Tibial nerve (tissue), 4 donors: ENCODE measurements at places on chromosomes 7 and 10.
A peak's percentile ranks its signal among the peaks of the same experiment; 100 is the strongest.

DNA sequence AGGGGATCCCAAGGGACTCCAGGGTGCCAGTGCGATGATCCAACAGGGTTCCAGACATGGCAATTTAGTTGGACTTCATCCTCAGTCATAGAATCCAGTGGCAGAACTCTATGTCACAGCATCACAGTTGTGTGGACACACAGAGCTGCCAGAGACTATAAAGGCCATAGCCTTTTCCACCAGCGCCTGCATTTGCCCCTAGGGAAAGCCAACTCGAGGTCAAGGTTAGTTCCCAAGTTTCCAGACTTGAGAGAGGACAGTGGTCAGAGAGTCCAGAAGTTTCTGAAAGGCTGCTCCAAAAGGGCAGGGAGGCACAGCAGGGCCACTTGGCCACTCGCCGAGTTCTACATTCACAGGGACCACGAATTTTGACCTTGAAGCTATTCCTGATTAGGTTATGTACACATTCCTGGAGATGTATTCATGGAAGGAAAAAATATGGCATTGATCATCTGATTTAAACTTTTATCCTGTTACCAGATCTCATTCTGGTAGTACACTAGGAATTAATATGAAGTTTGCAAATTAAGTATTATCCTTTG lies 170.1 kb downstream of the KCNMA1 start:
- no peak overlapping the region for H3K27ac ChIP-seq
- no peaks in the 10 kb centered on the region for H3K36me3 ChIP-seq
- H3K27me3 ChIP-seq = no peaks in the 10 kb centered on the region
- no peak overlapping the region for H3K4me3 ChIP-seq
- H3K4me1 ChIP-seq = no peaks in the 10 kb centered on the region
- DNase-seq = no peak

GRCh38 chr10:43061331-43061730 lies 15.5 kb upstream of the RET start:
- no peaks in the 10 kb centered on the region for H3K36me3 ChIP-seq
- H3K4me3 ChIP-seq = no peak overlapping the region
- H3K4me1 ChIP-seq = no peaks in the 10 kb centered on the region
- H3K27me3 ChIP-seq = no peaks in the 10 kb centered on the region
- DNase-seq = no peak

DNA sequence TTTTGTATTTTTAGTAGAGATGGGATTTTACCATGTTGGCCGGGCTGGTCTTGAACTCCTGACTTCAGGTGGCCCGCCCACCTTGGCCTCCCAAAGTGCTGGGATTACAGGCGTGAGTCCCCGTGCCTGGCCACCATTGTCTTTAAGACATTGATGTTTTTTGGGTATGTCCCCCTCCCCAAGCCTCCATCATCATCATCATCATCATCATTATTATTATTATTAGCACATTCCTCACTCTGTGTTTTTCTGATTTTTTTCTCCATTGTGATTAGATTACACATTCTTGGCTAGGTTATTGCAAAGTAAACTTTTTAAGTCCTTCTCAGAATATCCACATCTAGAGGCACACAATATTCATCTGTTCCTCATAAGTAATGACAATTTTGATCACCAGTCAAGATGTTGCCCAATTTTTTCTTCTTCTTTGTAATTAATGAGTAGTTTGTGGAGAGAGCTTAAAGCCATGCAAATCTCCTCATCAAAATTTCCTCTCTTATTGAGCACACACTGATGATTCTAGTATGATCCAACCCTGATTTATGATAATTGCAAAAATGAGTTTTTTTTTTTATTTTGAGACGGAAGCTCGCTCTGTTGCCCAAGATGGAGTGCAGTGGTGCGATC lies 47.5 kb downstream of the EPC1 start:
- H3K4me3 ChIP-seq = no peak overlapping the region
- H3K4me1 ChIP-seq = no peaks in the 10 kb centered on the region
- H3K27me3 ChIP-seq = no peaks in the 10 kb centered on the region
- no peaks in the 10 kb centered on the region for H3K36me3 ChIP-seq
- no peak overlapping the region for H3K27ac ChIP-seq
- no peak for DNase-seq

DNA sequence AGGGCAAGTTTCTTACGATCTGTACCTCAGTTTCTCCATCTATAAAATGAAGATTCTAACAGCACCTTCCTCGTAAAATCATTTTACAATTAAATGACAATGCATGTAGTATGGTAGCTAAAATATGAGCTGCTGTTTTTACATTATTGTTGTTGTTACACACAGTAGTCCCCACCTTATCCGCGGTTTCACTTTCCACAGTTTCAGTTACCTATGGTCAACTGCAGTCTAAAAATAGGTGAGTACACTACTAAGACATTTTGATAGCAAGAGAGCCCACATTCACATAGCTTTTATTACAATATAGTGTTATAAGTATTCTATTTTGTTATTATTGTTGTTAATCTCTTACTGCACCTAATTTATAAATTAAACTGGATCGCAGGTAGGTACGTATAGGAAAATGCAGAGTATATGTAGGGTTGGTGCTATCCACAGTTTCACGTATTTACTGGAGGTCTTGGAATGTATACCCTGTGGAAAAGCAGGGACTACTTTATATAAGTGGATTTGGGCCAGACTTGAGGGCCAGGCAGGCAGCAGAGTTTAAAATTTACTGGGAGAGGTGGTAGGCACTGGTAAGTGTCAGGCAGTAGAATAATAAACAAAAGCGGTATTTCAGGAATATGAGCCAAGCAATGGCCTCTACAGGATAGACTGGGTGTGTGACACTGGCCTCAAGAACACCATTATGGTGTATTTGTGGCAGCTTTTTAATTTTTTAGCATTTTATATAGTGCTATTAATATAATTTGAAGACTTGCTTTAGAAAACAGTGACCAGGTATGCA lies 10.2 kb downstream of the DNMBP start:
- no peaks in the 10 kb centered on the region for H3K36me3 ChIP-seq
- H3K27ac ChIP-seq = no peak overlapping the region
- DNase-seq = no peak
- no peak overlapping the region for H3K4me3 ChIP-seq
- H3K4me1 ChIP-seq = peaks cover 4% of the 10 kb centered on the region

DNA sequence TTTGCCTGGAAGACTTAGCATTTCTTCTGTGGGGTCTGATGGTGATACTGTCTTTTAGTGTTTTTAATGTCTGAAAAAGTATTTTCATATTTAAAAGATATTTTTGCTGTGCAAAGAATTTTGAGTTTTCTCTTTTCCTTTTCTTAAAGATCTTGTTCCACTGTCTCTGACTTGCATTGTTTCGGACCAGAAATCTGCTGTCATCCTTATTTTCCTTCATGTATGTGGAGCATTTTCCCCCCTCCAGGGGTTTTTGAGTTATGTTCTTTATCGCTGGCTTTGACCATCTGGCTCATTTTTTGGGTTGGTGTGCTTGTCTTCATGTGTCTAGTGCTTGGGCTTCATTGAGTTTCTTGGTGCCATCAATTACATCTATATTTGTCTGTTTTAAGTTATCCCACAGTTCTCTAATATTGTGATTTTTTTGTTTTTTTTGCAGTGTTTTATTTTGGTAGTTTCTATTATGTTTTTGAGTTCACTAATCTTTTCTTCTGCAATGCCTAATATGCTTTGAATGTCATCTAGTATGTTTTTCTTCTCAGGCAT lies 119.9 kb downstream of the MGMT start:
- no peak overlapping the region for H3K4me3 ChIP-seq
- H3K4me1 ChIP-seq = no peaks in the 10 kb centered on the region
- H3K27ac ChIP-seq = no peak overlapping the region
- DNase-seq = no peak

DNA sequence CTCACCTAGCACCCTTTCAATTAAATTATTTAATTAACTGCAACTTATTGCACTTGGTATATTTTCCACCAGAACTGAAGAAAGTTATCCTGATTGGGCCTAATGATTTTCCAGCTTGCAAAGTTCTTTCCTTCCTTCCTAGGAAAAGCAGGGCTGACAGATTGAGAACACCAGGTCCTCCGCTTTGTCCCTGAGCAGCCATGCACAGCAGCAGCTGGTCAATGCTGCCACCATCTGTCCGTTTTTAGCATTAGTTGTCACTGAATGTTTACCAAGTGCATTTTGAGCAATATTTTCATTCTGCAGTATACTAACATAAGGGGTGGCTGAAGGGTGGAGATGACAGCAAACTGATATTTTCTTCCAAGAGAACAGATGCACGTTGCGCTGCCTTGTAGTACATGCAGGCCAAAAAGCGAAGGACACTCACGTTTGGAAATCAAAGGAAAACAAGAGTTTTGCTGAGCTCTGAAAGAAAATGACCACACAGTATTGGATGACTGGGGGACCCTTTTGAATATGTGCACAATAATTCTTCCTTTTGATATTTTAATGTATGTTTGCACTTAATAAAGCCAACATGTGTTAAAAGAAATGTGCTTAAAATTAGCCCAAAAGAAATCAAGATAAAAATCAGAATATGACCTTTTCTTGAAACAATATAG lies 248.8 kb upstream of the PTN start:
- no peak overlapping the region for H3K4me3 ChIP-seq
- H3K27me3 ChIP-seq = no peaks in the 10 kb centered on the region
- no peaks in the 10 kb centered on the region for H3K36me3 ChIP-seq
- no peaks in the 10 kb centered on the region for H3K4me1 ChIP-seq
- H3K27ac ChIP-seq = no peak overlapping the region

DNA sequence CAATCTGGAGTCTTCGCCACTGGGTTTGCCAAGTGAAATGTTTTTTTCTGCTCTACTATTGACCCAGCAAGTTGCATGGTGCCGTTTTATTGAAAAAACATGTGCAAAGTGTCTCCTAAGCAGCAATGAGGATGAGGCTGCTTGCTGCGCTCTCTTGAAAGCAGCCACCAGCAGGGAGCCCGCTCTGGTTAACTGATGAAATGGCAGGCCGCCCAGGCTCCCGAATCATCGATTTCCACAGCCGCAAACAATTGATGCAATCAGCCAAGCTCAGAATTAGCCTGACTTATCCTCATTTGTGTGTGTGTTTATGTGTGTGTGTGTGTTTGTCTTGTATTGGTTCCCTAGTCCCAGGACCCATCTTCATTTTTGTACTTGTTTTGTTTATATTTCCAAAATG lies 22.2 kb upstream of the LYZL1 start:
- no peak overlapping the region for H3K27ac ChIP-seq
- no peak overlapping the region for H3K4me3 ChIP-seq
- DNase-seq = no peak
- no peaks in the 10 kb centered on the region for H3K36me3 ChIP-seq

DNA sequence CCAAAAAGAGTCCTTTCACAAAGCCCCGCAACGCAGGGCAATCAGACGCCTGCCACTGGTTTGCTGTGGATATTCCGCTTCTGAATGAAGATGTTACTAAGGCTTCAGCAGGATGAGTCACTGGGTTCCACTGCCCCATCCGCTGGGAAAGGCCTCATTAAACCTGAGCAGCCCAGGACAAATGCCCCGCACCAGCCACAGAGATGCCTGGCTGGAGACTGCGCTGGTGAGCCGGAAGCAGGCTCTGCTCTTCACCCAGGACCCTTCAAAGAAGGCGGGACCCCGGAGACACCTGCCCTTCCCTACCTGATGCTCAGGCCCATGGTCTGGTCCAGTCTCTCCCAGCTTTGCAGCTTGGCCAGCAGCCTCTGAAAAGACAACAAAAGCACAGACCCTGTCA lies 19.8 kb downstream of the MAD1L1 start:
- peaks cover 2% of the 10 kb centered on the region for H3K36me3 ChIP-seq
- peaks cover 9% of the 10 kb centered on the region for H3K4me1 ChIP-seq
- no peak for DNase-seq
- no peak overlapping the region for H3K4me3 ChIP-seq
- no peak overlapping the region for H3K27ac ChIP-seq

DNA sequence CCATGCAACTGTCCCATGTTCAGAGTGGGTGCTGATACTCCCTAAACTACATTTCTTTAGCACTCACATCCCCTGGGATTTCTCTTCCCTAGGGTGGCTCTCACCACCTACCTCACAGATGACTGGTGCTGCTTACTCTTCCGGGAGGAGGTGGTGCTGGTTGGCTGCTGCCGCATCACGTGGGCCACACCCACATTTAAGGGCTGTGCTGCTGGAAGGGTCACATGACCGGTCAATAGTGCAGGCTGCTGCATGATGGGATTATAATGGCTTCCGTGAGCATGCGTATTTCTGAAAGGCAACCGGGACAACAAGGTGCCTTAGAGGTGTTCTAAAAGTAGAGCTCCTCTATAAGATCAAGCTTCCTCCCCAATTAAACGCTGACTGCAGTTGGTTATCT lies 76.8 kb downstream of the CLEC2L start:
- H3K4me3 ChIP-seq = no peak overlapping the region
- peaks cover 7% of the 10 kb centered on the region for H3K36me3 ChIP-seq
- H3K27ac ChIP-seq = no peak overlapping the region
- DNase-seq = no peak

- H3K4me1 ChIP-seq = no peaks in the 10 kb centered on the region
- no peak for DNase-seq
Observed at GRCh38 chr7:73364006-73364728, 36.2 kb downstream of the FKBP6 start.

DNA sequence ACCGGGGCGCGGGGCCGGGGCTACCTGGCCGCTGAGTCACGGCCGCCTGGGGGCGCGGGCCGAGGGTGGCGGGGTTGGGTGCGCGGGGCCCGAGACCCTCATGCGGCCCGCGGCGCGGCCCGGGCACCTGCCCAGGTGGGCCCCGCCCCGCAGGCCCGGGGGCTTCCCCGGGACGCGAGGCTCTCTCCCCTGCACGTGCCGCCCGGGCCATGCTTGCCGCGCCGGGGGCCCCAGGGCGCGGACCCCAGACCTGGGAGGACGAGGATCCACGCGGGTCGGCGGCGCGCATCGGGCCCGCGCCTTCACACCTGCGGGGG lies 402 bp downstream of the MAFK start:
- H3K4me3 ChIP-seq = peak overlapping the region; percentile 86
- peaks cover 32% of the 10 kb centered on the region for H3K4me1 ChIP-seq
- H3K27me3 ChIP-seq = no peaks in the 10 kb centered on the region
- no peaks in the 10 kb centered on the region for H3K36me3 ChIP-seq
- DNase-seq = no peak
- peak overlapping the region; percentile 99 for H3K27ac ChIP-seq

DNA sequence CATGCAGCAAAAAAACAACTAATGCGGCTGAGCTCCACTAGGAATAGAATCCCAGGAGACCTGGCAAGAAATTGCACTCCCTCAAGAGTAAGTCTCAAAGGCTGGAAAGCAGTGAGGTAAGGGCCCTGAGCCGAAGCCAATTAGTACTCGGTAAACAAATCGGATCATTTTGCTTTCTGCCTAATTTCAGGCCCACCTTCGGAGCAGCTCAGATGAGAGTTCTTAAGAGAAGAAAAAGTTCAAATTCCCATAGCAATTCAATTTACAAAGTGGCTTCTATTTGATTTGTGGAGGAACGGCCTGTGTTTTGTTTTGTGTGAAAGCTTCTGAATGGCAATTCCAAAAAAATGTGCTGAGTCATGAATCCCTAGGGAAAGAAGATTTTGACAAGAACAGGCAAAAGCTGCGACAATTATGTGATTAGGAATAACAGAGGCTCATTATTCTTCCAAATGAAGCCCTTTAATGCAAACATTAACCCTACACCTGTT lies 60.9 kb downstream of the SLC16A9 start:
- no peaks in the 10 kb centered on the region for H3K36me3 ChIP-seq
- no peak for DNase-seq
- H3K27ac ChIP-seq = no peak overlapping the region
- no peaks in the 10 kb centered on the region for H3K27me3 ChIP-seq
